ENCODE measurements at places on chromosomes 7 and 10.

DNA sequence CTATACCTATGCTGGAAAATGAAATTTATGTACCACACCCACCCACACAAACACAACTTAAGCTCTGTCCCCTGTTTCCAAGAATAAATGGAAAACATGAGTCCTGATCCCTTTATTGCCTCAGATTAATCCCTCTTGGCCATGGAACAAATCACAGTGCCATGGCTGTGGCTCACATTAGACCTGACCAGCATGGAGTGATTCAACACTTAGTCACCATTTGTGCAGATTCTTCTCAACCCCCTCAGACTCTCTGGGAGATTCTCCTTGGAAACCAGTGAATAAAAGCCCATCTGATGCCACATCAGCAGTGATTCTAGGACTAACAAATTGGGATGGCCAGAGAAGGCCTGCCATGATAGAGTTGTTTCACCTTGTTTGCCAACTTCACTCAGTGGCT is 204.4 kb upstream of the TMEM72 start:
- no peak for DNase-seq

DNA sequence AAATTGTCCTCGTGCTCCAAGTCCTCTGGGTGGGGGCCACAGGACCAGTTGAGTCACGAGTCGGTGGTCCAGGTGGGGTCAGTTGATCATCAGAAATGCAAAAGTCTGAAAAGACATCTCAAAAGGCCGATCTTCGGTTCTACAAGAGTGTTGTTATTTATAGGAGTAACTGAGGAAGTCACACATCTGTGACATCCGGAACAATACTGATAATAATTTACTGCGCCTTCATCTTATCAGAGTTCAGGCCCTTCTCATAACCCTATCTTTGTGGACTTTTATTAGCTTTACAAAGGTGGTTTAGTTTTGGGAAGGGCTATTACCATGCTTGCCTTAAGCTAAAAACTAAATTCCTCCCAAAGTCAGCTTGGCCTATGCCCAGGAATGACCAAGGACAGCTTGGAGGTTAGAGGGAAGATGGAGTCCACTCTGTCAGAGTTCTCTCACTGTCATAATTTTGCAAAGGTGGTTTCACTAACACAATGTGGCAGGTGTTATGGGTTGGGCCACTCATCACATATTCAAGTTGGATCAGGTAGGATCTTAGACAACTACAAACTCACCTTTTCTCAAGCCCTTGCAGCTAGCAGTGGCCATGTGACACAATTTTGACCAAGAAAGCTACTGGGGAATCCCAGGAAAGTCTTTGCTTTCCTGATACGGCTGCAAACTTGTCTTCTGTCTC is 54.7 kb upstream of the CHST3 start:
- DNase-seq: no peak

GRCh38 chr7:156677374-156678054 is 36.9 kb downstream of the RNF32 start:
- no peak for DNase-seq

GRCh38 chr10:69792341-69792740 is 9.4 kb upstream of the COL13A1 start:
- DNase-seq: no peak

DNA sequence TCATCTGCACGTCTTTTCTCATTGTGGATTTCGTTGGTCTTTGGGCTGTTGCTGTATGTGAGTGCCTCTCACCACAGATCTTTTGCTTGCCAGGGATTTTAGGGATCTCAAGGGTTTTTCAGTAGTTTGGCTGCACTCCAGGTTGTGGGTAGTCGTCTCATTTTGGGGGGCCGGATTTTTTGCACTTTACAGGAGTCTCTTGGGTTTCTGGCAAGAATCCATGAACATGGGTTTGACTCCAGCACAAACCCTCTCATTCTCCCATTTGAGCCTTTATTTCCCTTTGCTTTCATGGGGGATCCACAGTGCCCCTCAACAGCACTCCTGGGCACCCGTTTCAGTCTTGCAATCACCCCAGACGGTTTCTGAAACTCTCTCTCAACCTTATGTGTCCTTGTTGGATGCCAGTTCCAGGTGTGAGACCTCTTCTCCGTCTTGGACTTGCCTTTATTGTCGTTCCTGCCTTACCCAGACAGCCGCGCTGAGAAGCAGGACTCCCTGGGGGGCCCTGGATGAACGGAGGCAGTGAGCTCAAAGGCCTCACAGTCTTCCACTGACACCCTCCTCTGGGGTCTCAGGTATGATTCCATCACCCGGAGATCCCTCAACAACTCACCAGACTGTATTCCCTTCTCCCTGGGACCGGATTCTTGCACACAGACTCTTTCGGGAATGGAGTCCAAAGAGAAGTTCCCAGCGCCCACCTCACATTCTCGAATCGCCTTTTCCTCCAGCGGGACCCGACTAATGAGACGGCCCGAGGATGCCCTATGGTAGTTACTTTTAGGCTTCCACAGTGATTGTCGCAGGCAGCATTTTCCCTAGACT is 18.8 kb upstream of the ZNF273 start:
- no peak for DNase-seq

- no peak for DNase-seq
These were observed 24.5 kb downstream of the SCD start for GRCh38 chr10:100371482-100372027.

- no peak for DNase-seq
These were observed 792.6 kb upstream of the C7orf33 start for GRCh38 chr7:147798001-147798400.

DNA sequence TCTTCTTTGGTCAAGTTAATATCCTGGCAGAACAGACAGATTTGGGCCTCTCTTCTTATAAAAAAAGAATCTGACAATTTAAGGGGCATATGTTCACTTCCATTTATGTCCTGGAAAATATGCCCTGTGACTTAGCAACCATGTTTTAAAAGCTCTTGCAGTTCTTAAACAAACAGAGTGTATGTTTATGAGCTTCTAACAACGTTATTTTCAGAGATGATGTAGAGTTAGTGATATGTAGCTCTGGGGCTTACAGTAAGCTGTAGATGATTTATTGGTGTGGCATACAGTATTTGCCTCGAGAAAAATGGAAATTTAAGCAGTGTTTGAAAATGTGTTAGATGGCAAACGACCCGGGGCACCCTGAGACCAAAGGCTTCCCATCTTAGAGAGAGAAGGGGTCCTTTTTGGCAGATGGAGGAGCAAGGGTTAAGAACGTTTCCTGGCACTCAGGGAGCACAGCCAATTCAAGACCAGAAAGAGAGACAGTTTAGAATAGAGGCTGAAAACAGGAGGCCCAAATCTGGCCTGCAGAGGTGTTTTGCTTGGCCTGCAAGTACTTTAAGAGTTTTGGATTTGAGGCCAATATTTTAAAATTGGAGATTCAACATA is 397.5 kb downstream of the KCNMA1 start:
- no peak for DNase-seq

DNA sequence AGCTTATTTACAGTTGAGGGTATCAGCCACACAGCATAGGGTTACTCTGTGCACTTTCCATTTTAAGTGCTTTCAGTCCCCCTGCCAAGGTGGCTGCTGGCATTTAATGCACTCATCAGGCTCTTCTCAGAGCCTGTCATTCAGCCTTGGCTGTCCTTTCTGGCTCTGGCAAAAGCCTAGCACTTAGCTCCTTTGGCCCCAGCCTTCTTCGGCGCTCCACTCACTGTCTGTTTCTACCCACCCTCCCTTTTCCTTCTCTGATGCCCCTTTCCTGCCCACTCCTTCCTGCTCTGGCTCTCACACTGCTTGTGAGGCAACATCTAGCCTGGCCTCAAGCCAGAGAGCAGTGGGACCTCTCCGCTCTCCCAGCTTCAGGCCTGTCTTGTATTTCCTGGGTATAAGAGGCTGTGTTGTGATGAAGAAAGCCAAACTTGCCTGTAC is 60.2 kb downstream of the WIPF3 start:
- DNase-seq: no peak

DNA sequence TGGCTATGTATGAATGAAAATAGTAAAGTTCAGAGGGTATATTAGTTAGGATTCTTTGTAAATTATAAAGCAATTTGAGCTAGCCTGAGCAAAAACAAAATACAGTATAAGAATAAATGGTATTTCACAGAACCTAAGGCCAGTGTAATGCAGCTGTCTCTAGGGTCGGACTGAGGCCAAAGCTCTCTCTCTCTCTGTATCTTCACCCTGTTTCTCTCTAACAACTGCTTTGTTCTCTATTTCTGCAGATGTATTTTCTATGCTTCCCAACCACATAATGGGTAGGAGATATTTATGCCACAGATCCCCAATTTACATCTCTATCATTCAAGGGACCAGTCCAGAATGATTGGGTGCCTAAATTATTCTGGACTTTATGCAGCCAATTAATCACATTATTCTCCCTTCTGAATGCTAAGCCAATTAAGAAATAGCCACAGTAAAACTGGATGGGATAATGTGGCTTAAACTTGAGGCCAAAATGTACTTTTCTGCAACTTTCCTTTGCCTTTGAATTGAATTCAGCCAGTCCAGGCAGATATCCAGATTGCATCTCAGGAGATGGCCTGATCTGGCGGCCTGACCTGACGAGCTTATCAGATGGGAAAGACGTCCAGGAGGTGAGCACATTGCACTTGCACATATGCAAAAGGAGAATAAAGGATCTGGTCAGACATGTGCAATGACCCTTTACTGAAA is 24.6 kb upstream of the IMMP2L start:
- no peak for DNase-seq

- DNase-seq: no peak
These were observed 59.0 kb upstream of the CHST15 start for GRCh38 chr10:124152139-124153022.

DNA sequence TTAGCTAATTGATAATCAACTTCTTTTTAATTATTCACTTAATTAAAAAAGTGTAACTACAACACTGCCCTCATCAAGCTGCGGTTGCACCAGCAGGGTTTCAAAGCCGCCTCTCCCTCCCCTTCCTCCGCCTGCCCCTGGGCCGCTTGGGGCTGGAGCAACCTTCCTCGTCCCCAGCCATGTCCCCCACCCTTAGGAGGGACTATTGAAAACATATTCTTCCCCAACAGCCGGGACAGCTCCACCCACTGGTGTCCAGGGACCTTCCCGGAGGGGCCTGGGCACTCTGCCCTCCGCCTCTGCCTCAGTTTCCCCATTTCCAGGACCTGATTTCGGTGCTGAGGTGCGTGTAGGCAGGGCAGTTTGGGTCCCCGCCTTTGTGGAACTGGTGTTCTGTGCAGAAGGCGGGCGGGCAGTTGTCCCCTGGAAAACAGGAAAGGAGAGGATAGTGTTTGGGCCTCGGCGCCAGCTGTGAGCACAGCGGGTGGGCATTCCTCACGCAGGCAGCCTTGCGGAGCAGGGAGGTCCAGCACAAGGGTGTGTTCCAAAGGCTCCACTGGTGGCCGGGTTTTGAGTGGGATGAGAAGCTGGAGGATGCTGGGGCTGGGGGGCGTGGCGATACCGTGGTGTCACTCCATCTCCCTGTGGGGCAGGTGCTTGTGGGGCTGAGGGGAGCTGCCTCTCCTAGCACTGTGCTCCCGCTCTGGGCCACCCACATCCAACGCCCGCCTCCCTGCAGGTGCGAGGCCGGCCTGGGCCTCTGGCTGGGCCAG is 15.7 kb downstream of the UNCX start:
- DNase-seq: no peak

GRCh38 chr10:6396652-6397051 is 183.4 kb downstream of the PRKCQ start:
- DNase-seq: no peak

- no peak for DNase-seq
These were observed 31.7 kb downstream of the HYAL4 start for GRCh38 chr7:123876557-123877256.

DNA sequence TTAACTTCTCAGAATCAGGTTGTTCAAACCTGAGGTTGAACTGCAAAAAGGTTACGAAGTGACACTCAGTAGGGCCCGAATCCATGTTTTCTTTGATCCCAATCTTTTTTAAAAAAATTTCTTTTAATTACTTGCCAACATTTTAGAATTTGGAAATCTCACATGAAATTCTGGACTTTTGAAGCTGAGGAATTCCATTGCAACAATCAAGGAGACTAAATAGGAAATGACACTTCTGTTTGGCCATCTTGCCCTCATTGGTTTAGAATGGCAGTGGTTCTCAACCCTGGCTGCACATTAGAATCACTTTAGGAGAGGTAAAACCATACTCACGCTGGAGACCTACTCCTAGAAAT is 471 bp upstream of the TOMM7 start:
- DNase-seq: no peak

DNA sequence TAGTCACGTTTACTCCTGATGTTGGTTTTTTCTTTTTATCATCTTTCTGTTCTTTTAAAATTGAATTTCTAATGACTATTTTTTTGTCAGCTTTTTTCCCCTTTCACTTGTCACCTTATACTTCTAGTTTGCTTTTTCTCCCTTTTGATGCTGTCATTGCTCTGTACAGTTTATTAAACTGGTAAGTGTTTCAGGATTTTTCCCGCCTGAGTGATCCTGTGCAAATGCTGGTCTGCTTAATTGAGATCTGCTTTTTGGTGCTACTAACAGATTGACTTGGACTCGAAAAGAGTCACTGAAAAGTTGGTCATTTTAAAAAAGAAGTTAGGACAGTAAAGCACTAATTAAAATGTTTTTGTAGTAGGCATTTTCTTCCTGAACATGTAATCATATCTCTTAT is 95.2 kb downstream of the PHTF2 start:
- DNase-seq: no peak

- no peak for DNase-seq
These were observed 38.6 kb downstream of the MAGI2 start for GRCh38 chr7:79414910-79415309.

- no peak for DNase-seq
These were observed 305.8 kb upstream of the GNAI1 start for GRCh38 chr7:79828866-79829265.

DNA sequence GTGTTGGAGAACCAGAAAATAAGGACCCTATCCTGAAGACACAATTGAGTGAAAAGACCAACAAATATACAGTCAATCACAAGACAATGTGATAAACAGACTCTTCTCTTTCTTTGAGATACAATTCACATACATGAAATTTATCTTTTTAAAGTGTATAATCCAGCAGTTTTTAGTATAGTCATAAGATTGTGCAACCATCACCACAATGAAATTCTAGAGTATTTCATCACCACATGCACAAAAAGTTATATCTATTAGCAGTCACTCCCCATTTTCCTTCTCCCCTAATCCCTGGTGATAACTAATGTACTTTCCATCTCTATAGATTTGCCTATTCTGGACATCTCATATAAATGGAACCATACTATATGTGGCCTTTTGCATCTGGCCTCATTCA is 8.2 kb upstream of the SORBS1 start:
- DNase-seq: no peak

DNA sequence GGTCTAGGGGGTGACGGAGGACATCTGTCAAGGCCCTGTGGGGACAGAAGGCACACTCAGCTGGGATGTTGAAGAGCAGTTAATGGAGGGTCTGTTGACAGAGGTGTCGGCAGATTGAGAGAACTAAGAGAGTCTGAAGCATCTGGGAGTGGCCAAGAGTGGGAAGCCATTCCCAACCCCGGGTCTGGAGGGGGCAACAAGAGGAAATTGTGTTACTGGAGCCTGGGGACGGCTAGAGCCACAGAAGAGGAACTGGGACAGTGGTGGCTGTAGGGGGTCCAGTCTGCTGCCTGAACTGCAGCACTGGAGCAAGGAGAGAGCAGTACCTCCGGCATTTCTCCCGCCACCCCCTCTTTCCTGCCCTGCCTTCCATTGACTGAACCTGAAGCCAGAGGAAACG is 136.6 kb downstream of the CHN2 start:
- no peak for DNase-seq

- no peak for DNase-seq
These were observed 2.7 kb downstream of the CCSER2 start for GRCh38 chr10:84331091-84331490.
